ENCODE measurements at places on chromosomes 2 and 18.

DNA sequence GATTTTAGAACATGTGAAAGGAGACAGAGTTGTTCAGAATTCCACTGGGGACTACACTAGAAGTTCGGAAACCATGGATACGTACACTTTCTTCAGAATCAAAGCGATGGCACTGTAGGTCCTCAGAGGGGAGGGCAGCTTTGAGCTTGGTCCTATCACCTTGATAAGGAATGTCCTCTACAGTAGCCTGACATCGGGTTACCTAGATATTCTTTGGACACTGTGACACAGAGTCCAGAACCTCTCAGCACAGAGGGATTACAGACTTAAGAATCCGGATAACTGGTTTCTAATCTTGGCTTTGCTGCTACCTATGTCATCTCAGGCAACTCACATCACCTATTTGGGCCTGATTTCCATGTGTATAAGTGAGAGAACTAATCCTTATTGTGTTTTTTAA lies 14.0 kb downstream of the LBH start:
- DNase-seq = no peak

DNA sequence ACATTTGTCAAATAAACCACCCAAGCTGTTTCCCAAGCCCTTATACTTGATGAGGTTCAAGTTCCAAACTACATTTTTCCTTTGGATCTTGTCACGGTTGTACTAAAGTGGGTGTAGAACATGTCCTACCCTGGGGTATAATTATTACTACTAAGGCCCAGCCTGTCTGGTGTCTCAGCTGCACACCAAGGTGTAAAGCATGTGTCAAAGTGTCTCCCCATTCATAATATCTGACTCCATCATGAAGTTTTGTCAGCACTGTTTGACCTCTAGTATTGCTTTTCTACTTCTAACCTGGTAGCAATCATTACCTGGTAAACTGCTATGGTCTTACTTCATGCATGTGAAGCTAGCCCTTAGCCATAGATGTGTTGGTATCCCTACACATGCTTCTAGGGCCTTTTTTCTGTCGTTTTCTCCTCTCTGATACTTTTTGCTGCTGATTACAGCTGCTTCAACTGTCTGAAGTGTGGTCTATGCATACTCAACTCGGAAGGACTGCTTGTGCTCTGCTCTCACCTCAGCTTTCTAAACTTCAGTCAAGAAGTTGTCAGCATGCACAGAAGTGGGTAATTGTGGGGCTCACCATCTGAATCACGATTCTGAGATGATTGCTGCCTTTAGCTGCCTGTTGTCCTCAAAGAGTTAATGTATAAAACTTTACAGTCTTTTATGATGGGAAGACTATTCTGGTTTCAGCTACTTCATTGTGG lies 445.7 kb upstream of the TRIB2 start:
- DNase-seq = no peak

DNA sequence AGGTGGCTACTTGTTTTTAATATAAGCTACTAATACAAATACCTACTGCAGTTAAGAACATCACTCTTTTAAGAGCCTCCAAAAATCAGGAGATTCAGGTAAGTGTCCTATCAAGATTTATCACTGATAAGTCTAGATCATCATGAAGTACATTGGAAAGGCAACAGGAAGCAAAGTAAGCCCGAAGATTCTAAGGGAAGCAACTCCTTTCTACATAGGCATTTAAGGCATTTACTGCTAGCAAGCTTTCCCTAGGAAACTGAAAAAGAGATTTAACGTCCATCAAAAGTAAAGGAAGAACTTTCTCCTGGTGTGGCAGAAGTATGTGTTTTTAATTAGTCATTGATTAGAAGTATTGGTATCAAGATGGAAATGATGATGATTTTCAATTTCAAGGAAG lies 3.7 kb downstream of the STK17B start:
- no peak for DNase-seq

- no peak for DNase-seq
Measured at GRCh38 chr2:240137596-240138253, 1.6 kb upstream of the COPS9 start.

- peak; percentile 35 for DNase-seq
Measured at GRCh38 chr2:233112329-233112728, 52.2 kb downstream of the INPP5D start.

DNA sequence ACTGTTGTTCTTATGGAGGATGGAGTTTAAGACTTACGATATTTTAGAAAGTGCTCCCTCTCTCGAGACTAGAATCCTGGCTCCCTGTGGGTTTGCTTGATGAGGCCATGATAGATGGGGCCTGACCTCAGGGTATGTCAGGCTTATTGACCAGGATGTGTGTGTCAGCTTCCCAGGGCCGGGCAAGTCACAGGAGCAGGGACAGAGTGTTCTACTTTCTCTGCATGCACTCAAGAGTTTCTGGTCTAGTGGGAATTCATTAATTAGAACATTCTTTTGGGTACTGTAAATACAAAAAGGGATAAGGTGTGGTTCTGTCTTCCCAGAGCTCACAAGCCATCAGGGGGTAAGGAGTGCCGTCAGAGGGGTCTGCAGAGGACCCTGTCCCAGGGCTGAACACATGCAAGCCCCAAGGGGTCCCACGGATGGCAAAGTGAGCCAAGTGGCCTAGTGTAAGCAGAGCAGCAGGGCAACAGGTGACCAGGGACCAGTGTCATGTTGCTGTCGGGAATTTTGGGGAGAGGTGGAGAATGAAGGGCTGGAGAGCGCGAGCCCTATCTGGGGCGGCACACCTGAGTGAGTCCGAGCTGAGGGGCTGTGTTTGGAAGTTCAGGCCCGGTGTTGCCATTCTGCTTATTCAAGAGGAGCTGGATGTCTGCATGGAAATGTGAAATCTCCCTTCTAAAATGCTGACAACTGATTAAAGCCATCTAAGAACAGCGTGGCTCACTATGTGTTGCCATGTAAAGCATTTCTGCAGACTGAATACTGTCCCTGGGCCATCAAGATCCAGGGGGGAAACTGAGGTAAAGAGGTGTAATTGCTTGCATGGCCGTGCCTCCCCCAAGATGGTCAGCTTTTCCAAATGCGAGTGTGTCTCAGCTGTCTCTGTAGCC lies 91.4 kb downstream of the TGFA start:
- no peak for DNase-seq

- no peak for DNase-seq
Measured at GRCh38 chr2:175001566-175001965, 3.6 kb downstream of the CHN1 start.

DNA sequence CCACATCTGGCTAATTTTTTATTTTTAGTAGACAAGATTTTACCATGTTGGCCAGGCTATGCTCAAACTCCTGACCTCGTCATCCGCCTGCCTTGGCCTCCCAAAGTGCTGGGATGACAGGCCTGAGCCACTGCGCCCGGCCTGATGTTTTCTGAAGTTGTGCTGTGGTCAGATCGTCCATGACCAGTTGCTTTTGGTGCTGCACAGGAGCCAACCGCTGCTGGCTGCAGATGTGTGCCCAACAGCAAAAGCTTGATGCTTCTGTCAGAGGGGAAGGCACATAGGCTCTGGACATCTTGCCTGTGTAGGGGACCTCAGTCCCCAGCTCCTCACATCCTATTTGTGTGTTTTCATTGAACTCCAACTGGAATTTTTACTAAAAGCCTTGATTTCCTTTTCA lies 218.3 kb downstream of the AGAP1 start:
- no peak for DNase-seq

- no peak for DNase-seq
Measured at GRCh38 chr18:62318228-62319180, 6.6 kb upstream of the TNFRSF11A start.

GRCh38 chr18:904218-905090 lies at the start of gene ADCYAP1:
ADCYAP1 (plus strand) TSS chr18:904871; CDS start chr18:905387, 516 bp downstream.
- DNase-seq = no peak

DNA sequence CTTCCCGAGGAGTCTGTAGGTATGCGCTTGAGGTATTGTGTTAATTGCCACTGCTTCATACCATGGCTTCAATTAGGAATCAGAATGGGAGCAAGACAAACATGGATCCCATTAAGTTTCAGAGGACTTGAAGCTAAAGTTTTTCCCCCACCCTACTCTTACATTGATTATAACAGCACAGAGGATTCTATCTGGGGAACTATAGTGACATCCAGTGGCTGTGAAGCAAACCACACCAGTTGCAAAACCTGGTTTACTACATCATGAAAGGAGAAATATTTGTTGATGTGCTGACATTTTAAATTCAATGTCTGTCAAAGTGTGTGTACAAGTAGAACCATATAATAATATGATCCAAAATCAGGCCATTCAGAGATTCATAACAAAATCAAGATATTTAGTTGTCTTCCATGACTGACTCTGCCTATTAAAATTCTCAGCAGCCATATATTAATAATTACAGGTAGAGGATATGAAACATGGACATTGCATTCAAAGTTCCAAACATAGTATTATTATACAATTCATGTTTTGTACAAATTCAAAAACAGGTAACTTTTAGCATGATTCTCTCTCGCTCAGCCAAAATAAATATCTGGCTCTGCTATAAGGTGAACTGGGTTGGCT lies 82.9 kb downstream of the GRB14 start:
- DNase-seq = no peak

DNA sequence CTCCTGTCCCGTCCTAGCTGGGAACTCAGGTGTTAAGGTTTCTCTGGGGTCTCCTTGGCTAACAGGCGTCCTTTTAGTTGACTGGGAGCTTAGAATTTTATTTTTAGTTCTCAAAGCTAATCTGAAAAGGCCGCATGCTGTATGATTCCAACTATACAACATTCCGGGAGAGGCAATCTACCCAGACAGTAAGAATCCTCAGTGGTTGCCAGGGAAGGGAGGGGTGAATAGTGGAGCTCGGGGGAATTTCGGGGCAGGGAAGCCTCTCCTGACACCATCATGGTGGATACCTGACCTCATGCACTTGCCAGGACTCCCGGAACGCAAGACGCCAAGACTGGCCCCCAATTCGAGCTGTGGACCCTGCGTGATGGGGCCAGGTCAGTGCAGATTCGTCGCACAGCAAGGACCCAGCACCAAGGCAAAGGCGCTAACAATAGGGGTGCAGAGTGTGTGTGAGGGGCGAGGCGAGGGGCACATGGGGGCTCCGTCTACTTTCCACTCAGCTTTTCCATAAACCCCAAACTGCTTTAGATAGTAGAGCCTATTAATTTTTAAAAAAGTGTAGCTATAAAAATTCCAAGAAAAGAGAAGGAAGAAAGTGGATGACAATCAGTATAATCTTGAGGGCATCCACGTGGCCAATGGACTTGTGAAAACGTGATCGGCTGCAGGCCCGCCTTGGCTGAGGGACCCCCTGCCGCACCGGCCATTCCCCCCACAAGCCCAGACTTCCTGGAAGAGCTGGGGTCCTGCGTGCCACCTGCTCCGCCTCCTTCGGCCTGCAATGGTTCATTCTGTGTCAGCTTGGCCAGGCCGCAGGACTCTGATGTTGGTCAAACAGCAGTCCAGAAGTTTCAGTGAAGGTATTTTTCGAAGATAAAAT lies 17.3 kb downstream of the PDCD1 start:
- peak; percentile 73 for DNase-seq

- no peak for DNase-seq
Measured at GRCh38 chr2:204407204-204408014, 137.9 kb upstream of the PARD3B start.

- no peak for DNase-seq
Measured at GRCh38 chr2:10085668-10086059, 5.5 kb upstream of the CYS1 start.

GRCh38 chr18:79950515-79951341 lies 725 bp downstream of the SLC66A2 start:
- DNase-seq = peak; percentile 71

DNA sequence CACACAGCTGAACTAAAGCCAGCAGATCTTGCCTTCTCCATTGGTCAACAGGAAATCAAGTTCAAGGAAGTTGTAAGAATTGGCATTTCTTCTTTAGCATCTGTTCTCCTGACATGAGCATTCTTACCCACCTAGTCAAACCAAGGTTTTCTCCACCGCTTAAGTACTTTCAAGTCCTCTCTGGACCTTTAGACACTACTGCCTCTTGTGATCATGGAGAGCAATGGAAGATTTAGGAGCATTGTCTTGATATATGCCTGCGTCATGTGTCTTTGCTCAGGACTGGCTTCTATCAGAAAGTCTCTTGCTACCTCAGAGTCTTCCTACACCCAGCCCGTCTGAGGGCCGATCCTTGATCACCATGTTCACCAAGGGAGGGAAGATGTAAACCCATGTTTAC lies 262.2 kb downstream of the PHLPP1 start:
- DNase-seq = no peak

GRCh38 chr2:203328760-203329540 lies 756 bp downstream of the ABI2 start:
- DNase-seq = no peak

DNA sequence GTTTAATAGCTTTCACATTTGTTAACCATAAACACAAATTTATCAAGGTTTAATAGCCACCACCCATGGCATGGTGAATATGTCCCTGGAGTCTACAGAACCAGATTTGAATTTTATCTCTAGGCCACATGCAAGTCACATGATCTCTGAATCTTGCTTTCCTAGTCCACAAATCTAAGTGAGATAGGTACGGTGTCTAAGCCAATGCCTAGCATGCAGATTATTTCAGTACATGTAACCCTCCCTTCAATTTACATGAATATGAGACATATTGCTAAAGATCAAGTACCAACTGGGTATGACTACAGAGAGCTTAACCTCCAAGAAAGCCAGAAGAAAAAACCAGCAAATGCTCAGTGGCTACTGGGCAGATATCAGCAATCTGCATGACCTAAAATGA lies 10.0 kb downstream of the ZNF24 start:
- DNase-seq = no peak

DNA sequence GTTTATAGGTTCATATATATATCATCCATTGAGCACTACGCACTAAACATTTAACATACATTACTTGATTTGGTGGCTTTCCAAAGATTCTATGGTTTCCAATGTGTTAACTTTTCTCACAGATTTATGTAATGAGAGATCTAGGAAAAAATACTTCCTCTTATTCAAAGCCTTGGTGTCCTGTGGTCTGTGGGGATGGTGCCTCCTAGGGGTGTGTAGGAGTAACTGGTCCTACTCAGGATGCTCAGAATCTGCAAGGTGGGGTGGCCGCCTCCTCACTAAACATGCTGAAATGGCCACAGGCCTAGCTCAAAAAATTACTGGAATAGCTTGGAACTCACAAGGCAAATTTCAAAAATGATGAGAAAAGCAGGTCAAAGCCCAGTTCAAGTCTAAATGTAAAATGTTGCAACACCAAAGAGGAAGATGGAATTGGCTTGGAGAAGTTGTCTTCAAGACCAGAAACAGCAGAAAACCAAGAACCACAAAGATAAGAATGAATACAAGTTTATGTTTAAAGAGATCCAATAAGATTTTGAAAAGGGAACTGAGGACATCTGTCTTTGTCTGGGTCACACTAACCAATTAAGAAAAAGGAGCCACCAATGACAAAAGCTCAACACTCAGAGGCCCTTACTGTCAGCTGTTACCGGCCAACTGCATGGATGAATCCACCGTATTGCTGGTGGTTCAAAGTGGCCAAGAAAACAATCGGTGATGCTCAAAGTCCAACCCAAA lies 11.5 kb downstream of the GPR55 start:
- DNase-seq = no peak

GRCh38 chr2:175030380-175031271 lies 25.4 kb upstream of the CHN1 start:
- no peak for DNase-seq

DNA sequence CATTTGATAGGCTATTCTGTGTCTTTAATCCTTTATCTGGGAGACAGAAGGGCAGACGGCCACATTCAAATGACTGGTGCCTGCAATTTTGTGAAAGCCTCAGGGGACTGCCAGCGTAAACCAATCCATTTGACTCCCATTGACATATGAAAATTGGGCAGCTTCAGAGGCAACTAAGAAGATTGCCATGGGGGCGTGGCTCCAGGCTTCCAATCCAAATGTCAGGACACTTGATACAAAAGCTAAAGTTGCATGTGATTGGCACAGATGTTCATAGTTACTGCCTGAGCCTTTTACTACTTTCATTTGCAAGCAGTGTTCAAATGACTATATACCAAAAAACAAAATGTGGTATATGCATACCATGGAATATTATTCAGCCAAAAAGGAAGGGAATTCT lies 42.0 kb downstream of the SPC25 start:
- no peak for DNase-seq
